ENCODE measurements at places on chromosomes 13 and 19.
A peak's percentile ranks its signal among the peaks of the same experiment; 100 is the strongest.

DNA sequence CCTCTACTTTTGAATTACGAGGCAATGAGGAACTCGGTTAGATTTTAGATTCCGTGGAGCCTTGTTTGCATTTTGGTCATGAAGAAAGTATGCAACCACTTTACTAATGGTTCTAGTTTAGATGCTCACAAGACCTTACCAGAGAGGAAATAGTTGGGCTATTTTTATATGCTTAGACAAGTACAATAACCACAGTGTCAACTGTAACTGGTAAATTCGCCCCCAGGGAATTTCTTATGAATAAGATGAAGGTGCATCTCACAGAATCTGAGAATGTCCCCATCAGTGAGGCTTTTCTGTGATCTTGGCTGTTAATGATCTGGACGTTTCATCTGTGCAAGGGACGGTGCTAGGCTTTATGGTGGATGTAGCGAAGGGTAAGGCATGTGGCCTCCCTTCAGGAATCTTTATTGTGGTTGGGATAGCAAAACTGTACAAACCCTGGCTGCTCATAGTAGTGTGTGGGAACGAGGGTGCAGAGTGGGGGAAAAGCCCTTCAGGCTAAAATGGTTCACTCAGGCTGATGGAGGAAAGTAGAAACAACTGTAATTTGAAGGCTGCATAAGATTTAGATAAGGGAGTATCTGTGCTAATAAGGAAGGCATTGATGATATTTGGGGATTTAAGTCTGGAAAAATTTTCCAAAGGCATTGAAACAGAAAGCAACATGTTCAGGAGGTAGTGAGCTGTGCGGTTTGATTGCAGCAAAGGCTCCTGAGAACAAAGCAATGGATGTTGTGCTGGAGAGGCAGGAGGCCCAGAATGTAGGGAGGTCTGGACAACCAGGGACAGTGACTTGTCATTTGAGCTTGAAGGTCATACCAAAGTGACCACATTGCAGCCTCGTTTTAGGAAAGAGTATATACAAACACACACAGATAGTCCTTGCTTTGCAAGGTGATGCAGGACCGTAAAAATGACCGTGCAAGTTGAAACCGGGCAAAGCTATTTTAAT lies 28.4 kb downstream of the UBAC2 start:
- no peak for DNase-seq

GRCh38 chr19:11281356-11282049 lies 14.5 kb upstream of the TSPAN16 start:
- DNase-seq, result no peak

DNA sequence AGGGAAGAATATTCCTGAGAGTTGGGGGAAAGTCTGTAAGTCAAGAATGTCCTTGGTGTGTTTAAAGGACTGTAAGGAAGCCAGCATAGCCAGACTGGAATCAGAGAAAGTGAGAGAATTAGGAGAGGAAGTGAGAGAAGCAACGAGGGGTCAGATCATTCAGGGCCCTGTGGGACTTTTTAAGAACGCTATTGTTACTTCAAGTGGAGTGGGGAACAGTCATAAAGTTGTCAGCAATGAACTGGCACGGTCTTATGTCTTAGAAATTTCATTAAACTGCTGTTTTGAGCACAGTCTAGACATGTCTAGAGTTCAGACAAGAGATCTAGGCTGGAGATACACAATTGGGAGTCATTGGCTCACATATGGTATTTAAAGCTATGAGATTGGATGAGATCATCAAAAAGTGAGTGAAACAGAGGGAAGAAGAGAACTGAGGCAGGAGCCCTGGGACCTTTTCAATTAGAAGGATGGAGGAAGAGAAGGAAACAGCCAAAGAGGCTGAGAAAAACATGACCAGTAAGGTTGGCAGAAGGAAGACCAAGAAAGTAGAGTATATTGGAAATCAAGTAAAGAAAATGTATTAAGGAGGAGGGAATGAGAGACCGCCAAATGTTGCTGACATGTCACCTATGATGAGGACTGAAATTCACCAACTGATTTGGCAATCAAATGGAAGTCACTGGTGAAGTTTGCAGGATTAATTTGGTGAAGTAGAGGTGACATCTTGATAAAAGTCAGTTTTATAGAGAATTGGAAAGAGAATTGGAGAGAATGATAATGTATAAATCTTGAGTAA lies 263.5 kb downstream of the GPC5 start:
- no peak for DNase-seq

DNA sequence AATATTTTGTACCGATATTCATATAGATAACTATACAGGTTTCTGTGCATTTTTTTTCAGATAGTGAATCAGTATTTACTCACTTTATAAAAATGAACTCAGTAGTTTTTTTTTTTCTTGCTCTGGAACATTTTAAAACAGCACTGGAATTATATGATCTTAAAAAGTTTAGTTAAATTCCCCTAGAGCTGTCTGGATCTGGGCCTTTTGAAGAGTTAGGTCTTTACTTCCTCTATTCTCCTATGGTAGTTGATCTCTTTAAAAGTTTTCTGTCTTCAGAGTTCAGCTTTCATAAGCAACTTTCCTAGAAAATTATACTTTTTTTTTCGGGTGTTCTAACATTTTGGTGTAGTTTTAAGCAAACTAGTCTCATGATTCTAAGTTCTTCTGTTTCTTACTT lies 21.8 kb upstream of the RBM26 start:
- DNase-seq, result no peak

- DNase-seq, result no peak
Measured at GRCh38 chr13:69796256-69796655, 311.4 kb upstream of the ATXN8OS start.

GRCh38 chr13:52195401-52195837 lies 36.0 kb upstream of the NEK3 start:
- peak; percentile 49 for DNase-seq

DNA sequence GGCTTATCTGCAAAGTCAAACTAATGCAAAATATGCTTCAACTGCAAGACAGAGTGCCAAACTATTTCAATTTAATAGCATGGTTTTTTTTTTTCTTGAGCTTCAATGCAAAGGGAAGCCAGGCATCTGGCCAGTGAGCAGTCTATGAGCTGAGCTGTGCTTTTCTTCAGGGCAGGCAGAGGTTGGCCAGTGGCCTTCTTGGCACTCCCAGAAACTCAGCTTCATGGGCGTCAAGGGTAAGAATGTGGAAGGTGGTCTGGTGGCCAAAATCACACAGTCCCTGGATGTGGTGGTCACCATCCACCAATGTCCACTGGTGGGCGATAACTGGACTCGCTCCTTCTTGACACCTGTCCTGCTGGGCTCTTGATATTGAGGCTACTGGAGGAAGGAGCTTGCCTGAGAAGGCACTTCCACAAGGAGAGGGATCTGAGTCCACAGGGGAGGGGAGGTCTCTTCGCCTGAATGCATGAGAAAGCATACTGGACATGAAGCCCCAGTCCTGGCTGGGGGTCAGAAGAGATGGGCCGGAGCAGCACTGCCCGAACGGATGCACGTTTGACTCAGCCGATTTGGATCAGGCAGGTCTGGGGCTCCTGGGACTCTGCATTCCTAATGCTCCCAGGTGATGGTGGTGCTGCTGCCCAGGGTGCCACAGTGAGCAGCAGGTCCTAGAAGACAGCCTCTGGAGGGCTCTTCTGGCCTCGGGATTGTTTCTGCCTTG lies 17.1 kb downstream of the COL4A2 start:
- no peak for DNase-seq

- DNase-seq, result no peak
Measured at GRCh38 chr13:80040196-80040980, 300.5 kb downstream of the SPRY2 start.

DNA sequence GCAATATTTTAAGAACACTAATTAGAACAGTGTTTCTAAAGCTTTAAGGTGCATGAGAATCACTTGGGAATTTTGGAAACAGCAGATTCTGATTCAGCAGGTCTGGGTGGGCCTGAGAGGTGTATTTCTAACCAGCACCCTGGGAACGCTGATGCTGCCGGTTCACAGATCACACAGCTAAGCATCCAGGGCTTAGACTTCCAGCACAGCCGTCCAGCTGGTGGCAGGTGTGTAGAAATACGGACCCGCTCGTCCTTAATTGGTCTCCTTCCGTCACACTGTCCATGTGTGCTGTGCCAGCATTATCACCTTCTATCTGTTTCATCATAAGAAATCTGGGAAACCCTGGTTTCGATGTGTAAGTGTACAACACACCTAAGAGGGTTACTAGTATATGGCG lies 1029.0 kb downstream of the EFNB2 start:
- no peak for DNase-seq

DNA sequence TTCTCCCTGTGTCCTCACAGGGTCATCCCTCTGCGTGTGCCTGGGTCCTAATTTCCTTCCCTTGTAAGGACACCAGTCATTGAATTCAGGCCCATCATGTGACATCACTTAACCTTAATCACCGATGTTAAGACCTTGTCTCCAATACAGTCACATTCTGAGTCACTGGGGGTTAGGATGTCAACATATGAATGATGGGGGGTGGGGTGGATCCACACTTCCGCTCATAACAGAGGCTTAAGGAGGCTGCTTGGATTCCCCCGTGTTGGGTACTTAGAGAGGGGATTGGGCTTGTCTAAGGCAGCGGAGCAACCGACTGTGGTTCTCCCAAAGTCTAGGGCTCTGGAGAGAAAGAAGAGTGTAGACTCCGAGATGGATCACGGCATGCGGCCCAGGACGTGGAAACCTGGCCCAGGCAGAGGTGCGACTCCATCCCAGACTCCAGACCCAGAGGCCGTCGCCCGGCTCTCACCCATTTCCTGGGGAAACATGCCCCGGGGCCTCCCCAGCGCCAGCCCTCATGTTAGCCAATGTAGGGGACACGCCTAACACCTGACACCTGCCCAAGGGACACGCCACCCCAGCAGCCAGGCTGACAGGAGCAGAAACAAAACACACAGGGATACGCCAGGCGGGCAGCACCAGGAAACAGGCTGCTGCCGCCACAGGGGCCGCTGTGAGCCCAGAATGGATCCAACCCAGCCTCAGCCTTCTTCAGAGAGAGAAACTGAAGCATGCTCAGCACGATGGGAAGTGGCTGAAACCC lies 17.1 kb upstream of the IGLON5 start:
- no peak for DNase-seq

DNA sequence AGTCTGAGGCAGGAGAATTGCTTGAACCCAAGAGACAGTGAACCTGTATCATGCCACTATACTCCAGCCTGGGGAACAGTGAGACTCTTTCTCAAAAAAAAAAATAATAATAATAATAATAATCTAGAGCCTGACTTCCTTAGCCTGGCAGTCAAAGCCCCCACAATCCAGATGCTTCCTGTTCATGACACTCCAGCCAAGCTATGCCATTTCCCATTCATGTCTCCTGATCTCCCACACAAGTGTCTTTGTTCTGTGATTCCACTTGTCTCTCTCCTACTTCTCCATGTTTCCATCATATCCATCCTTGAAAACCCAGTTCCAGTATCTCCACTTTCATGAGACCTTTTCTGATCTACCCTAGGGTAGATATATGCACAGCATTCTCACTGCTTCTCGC lies 150.7 kb downstream of the FOXO1 start:
- DNase-seq, result no peak

GRCh38 chr13:90430127-90430526 lies 917.4 kb upstream of the MIR17HG start:
- no peak for DNase-seq

DNA sequence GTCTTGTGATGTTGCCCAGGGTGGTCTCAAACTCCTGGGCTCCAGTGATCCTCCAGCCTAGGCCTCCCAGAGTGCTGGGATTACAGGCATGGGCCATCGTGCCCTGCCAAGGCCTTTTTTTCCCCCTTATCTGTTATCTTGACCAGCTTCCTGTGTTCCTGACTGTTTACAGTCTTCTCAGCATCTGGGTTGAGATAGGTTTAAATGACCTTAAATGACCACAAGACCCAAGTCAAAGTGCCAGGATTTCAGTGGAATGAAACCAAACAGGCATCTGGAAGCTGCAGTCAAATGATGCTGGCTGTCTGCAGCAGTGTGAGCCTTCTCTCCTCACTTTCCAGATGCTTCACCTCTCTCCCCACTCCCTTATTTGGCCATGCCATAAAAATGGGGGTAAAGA lies 114.2 kb upstream of the CLDN10 start:
- DNase-seq, result no peak

DNA sequence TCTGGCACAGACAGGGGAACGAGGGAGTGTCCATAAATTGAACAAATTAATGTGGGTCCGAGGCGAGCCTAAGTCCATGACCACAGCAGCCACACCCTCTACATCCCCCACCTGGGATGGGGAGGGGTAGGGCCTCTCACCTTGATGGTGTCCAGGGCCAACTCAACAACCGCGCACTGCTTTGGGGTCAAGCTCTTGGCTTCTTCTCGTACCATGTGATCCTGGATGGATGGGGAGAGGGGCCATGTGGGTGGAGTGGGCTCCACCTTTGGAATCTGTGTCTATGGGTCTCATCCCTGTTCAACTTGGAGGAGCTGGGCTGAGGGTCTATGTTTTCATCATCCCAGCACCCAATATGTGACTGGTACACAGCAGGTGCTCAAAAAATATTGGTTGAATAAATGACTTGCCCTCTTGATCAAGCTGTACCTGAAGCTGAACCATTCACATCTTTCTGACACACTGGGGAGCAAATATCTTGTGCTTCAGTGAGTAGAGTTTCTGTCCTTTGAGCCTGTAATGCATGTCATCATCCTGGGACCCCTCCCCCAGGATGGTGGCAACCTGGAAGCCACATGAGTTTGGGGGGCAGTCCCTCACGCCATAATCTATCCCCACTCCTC lies 62.9 kb downstream of the COLGALT1 start:
- no peak for DNase-seq

- DNase-seq, result no peak
Measured at GRCh38 chr13:71516521-71516920, 350.5 kb downstream of the DACH1 start.

DNA sequence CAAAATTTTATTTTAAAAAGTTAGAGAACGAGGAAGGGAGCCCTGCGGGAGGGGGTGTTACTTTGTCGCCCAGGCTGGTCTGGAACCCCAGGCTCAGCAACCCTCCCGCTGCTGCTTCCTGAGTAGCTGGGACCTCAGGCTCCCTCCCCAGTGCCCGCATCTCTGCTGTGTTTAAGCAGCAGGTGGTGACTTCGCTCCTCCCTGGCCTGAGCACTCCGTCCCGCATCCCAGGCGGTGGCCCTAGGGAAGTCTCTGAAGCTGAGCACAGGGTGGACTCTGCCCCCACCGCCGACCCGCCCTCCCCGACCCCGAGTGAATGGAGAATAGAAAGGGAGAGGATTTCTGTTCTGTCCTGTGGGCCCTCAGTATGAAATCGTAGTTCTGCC lies 30.5 kb downstream of the ZNF701 start:
- DNase-seq, result peak; percentile 2

GRCh38 chr19:49425922-49426592 lies 869 bp downstream of the GFY start:
- DNase-seq, result no peak

- DNase-seq, result no peak
Measured at GRCh38 chr13:36135876-36136275, 4.7 kb upstream of the DCLK1 start.

GRCh38 chr13:21443171-21443570 lies 15.9 kb downstream of the ZDHHC20 start:
- no peak for DNase-seq

GRCh38 chr13:26971990-26972887 lies 199.4 kb downstream of the USP12 start:
- DNase-seq, result no peak

GRCh38 chr19:1457031-1457739 lies 7.3 kb downstream of the APC2 start:
- DNase-seq, result no peak

- DNase-seq, result no peak
Measured at GRCh38 chr13:44317752-44318151, 55.9 kb upstream of the SERP2 start.
